Fibroblast of villous mesenchyme (primary cell): ENCODE measurements at places on chromosomes 1 and 21.

- no peak for DNase-seq
These were observed 16.2 kb downstream of the HAX1 start for GRCh38 chr1:154288661-154289060.

DNA sequence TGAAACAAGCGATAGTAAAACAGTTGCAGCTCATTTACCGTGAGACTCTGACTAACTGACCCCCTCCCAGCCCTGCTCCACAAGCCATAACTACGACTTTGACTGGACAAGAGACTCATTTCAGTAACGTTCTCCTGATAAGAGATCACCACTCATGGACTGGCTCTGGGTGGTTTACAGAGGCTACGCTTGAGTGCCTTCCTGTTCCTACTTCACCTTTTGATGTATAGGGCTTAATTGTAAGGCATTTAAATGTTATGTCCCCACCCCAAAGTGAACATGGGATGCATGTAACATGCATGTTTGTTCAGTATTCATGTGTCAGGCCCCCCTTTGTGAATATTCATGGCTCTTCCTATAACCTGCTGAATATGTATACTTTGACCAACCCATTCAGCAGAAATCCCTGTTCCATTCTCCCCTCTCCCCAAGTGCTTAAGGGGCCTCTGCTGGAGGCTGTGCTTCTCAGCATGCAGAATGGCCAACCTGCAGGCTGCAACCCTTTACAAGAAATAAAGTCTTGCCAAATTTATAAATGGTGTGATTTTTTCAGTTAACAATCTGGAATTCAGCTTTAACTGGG is 50.7 kb upstream of the SPOCD1 start:
- no peak for DNase-seq

DNA sequence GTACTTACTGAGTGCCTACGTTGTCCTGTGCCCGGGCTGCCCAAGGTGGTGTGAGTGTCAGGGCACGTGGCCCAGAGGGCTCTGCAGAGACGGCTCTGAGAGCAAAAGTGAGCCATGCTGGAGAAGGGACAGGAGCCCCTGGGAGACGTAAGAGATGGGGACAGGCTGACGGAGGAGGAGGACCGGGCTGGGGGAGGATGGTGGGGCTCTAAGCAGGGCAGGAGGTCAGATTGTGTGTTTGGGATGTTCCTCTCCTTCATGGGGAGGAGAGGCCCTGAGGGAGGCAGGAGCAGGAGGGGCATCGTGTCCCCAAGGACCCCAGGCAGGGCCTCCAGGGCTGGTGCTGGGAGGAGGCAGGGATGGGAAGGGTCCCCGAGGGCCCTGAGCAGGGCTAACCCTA is 158.9 kb downstream of the PCBP3 start:
- no peak for DNase-seq

- DNase-seq, result no peak
These were observed 46.9 kb downstream of the CAPN2 start for GRCh38 chr1:223759273-223759672.

DNA sequence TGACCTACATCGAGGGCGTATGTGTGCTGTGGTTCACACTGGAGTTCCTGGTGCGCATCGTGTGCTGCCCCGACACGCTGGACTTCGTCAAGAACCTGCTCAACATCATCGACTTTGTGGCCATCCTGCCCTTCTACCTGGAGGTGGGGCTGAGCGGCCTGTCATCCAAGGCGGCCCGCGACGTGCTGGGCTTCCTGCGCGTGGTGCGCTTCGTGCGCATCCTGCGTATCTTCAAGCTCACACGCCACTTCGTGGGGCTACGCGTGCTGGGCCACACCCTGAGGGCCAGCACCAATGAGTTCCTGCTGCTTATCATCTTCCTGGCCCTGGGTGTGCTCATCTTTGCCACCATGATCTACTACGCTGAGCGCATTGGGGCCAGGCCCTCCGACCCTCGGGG is 13.0 kb downstream of the KCNC4 start:
- DNase-seq, result no peak

GRCh38 chr1:72034827-72035226 is 247.5 kb downstream of the NEGR1 start:
- DNase-seq, result no peak

DNA sequence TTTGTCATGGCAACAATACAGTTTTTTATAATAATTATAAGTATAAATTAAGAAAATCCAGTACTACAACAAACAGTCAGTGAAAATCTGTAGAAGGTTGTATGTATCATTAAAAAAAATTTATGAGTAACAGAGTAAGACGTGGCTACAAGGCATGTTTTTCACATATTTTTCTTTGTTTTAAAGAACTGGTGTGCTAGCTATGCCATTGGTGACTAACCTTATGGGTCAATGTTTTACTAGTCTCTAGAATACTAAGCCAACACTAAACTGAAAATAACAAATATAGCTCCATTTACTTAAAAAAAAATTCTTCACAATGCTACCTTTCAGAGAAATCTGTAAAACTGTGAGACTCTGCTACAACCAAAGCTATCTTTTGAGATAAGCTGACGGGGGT is 261.5 kb downstream of the ADGRL2 start:
- no peak for DNase-seq

- DNase-seq, result no peak
These were observed 59.9 kb downstream of the ARHGEF16 start for GRCh38 chr1:3514404-3514803.

DNA sequence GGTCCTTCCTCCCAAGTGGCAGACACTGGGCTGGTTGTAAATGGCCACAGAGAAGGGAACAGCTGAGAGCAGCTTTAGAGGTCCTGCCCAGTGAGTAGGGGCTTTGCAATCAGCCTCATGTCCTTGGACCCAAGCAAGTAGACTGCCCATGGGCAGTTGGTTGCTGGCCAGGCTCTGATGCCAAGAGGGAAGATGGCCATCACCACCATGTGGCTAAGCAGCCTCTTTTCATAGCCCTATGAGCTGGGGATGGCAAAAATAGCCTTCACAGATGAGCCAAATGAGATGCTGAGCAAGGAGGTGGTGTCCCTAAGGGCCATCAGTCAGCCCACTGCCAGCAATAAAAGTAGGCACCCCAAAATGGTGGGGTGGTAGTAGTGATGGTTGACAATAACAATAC is 3.2 kb downstream of the DISP3 start:
- DNase-seq, result no peak

DNA sequence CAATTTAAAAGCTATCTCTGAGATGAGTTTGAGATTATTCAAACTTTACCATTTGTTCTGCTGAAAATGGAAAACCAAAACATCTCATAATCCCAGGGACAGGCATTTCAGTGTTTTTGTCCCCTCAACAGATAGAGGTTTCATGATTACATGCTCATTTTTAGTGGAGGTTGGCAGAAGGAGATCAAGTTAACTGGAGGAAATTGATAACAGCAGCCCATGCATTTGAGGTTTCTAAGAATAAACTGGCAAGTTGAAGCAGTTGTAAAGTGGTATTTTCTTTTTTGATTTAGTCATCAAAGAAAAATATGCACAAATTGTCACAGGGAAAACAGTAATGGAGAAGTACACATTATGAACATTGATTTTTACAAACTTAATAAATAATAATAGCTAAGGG is 205.8 kb downstream of the PLA2G4A start:
- no peak for DNase-seq

DNA sequence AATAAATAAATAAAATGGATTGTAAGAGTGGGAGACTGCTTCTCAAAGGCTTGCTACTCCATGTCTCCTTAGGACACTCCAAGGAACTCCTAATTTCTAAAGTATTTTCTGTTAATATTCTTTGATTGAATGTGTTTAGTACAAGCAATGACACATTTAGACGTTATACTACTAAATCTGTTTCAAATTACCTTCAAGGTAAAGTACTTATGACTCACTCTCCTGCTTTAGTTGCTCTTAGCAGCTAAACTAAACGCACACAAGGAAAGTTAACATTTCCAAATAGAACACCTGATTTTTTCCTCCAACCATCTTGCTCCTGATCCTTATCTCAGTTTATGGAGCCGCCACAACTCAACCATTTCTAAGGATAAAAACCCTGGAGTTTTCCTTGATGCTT is 969.8 kb upstream of the ADGRL4 start:
- DNase-seq, result no peak

DNA sequence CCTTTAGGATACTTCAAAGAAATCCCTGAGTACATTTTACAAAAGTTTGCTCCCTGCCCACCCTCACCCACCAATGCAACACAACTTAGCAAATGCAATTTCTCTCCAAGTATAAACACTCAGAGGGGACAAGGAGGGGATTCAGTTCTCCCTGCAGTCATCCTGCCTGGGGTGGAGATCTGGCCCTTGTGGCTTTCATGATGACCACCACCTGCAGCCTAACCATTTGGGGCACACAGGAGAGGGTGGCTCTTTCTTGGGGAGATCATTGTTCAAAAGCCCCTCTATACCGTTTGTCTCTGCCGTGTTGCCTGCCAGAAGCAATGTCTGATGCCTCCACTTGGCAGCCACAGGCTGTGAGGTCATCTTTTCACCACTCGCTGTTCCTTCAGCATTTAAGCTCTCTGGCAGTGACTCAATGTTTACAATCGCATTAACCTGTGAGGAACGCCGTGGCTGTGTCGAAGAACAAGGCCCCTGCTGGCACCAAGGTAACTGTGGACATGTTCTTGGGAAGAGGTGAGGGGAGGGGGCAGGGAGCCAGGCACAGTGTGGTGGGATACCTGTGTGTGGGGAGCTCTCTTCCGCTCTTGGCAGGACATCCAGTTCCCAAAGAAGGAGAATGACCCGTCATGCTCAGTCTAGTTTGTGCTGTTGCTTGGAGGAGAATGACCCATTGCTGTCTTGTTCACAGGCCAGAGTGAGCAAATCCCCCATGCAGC is 103.9 kb upstream of the DUSP10 start:
- no peak for DNase-seq

GRCh38 chr1:33957854-33958253 is 94.0 kb downstream of the HMGB4 start:
- no peak for DNase-seq

- DNase-seq, result no peak
These were observed 566 bp upstream of the PAQR7 start for GRCh38 chr1:25875856-25876692.

DNA sequence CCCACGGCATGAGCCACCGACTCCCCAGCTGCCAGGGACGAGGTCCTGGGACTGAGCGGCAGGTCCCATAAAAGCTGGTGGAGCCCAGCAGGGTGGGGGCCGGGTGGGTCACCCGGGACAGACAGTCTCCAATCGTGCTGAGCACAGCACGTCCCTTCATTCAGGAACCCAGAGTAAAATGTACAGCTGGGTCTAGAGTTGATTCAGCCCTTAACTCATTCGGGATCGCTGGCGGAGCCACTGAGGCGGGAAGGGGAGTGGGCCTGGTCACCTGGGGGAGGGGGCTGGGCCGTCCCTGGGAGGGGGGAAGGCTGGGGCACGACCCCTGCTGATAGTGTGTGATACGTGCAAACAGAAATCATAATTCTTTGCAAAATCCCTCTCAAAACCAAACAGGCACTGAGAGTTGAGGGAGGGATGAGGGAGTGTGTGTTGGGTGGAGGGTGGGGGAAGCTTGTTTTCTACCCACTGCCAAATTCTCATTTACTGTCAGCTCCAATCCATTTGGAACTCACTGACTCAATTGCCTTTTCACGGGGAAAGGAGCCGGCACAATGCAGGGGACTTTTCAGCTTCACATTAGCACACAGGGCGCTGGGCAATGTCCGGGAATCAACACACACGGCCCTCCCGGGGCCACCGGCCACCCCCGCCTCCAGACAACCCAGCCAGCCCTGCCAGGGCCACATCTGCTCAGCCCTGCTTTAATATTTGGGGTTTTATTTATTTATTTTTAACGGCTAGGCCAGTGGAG is 13.8 kb downstream of the CASZ1 start:
- no peak for DNase-seq

GRCh38 chr1:98405581-98406074 is 255.9 kb upstream of the SNX7 start:
- DNase-seq, result no peak

GRCh38 chr1:171188388-171189266 is 3.5 kb downstream of the FMO2 start:
- DNase-seq, result peak; percentile 73

GRCh38 chr1:226606311-226607267 is 58.0 kb downstream of the STUM start:
- peak; percentile 37 for DNase-seq

- DNase-seq, result peak; percentile 58
These were observed 36.9 kb upstream of the HHAT start for GRCh38 chr1:210291786-210292230.

GRCh38 chr1:208047975-208048374 is 137.1 kb upstream of the CD34 start:
- DNase-seq, result peak; percentile 14

GRCh38 chr1:161069731-161070270 is at the start of gene ARHGAP30:
Gene ARHGAP30 (minus strand): TSS chr1:161069891. CDS start chr1:161069624, 267 bp downstream.
- no peak for DNase-seq

GRCh38 chr1:117871013-117871412 is 58.4 kb downstream of the GDAP2 start:
- no peak for DNase-seq

DNA sequence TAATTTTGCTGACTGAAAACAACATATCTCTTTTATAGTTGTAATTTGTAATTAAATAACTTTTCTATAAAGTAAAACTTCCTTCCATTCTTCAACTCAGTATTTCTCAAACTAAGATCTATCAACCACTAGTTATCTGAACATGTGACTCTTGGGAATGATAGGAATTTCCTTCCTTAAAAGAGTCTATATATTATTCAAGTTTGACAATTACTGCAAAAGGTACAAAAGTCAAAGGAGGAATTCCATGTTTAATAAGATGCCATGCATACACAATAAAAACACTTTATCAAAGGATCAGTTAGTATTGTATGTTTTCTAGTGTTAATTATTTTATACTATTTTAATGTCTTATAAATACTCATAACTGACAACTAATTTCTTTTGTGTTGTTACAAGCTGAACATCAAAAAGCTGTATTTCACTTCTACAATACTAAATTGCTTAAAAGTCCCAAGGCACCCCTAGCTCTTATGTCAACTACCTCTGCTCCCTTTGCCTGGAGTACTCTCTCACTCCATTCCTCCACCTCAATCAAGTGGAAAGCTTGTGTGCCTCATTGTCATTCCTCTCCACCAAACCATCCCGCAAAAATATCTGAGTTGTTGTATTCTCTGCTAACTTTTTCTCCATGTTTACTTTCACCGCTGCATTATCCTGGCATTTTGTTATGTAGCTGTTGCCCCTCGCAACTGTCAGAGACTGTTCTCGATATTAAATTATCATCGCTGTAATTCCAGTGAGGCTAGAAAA is 67.9 kb downstream of the SLC44A5 start:
- DNase-seq, result no peak

DNA sequence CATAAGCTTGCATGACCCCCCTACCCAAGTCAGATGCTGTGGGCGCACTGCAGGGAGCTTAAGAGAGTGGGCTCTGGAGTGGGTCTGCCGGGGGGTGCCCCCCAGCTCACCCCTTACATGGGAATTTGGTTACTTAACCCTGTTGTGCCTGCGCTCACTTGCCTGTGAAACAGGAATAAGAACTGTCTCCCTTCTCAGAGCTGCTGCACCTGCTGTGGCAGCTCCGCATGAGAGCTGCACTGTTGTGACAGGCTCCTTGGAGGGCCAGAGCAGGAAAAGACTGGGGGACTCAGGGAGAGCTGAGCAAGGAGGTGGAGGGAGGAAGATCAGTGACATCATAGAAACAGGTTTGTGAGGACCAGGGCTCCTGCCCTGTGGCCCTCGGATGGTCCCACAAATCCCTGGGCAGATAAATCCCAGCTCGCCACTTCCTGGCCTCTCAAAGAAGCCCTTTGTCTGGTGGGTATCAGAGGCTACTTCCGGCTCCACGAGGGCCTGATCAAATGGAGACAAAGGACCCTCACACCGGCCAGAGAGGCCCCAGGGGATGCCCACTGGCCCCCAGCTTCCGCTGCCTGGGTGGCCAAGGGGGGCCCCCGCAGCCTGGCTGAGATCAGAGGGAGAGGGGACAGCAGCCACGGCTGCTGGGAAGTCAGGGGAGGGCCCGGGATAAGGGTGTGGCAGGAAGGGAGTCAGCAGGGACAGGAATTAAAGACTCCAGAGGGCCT is 28.9 kb upstream of the LAPTM5 start:
- no peak for DNase-seq
